Stimulated activated CD8-positive, alpha-beta memory T cell treated with anti-CD3 and anti-CD28 coated beads, Interleukin-4, amount 100 ng/mL, for 24 hours (primary cell): ENCODE measurements at places on chromosomes 6 and 20.

DNA sequence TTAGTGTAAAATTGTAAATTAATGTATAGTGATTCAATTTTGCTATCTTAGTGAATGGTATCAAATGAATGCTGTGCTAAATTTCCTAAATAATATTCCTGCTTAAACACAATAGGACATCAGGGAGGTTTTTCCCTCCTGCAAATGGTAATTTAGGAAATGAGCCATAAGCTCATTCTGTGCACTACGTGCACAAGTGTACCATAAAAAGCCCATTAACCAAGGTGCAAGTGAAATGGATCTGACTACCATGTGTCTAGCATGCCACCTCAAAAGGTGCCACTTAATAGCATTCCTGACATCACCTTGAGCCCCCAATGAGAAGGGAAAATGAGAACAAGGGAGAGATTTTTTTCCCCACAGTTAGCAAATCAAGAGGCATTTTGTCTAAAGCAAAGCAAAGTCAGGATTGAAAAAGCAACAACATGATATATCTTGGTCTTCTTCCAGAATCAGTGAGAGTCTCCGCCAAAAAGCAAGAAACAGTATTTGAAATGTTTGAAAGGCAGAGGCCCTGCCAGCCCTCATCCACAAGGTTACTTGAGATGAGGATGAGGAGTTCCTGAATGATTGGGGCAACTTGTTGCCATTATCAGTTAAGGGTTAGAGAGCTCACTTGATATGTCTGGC lies 334.2 kb upstream of the RSPO3 start:
- no peak for DNase-seq

GRCh38 chr6:41455818-41456217 lies 90.4 kb upstream of the FOXP4 start:
- DNase-seq = no peak

- no peak for DNase-seq
Measured at GRCh38 chr20:14450256-14450655, 112.8 kb upstream of the FLRT3 start.

- no peak for DNase-seq
Measured at GRCh38 chr20:39825950-39826349, 863.1 kb downstream of the MAFB start.

DNA sequence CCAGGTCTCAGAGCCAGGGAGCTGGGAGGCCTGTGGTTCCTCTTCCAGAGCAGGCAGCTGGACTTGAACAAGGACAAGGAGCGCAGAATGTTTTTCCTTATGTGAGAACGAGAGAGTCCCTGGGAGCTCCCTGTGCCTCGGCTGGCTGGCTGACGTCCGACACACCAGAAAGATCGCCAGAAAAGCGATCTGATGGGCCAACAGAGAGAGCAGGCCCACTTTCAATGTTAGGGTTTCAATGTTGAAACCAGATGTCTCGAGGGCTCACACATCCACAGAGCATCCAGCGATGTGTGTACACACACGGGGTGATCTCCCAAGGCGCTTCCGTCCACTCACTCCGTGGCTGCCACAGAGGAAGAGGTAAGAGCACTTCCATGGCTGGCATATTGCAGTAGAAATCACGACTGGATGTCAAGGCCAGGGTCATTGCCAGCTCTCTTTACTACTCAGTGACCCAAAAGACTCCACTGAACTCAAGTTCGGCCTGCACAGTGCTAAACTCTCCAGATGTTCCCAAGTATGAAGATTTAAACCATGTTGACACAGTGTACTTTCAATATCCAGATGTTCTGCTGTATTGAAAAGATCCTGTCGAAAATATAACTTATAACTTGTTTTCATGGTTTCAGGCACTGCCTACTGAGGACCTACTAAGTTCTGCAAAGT lies 70.8 kb upstream of the FOXC1 start:
- no peak for DNase-seq

GRCh38 chr20:63061771-63062100 lies 55.0 kb upstream of the BHLHE23 start:
- DNase-seq = no peak

DNA sequence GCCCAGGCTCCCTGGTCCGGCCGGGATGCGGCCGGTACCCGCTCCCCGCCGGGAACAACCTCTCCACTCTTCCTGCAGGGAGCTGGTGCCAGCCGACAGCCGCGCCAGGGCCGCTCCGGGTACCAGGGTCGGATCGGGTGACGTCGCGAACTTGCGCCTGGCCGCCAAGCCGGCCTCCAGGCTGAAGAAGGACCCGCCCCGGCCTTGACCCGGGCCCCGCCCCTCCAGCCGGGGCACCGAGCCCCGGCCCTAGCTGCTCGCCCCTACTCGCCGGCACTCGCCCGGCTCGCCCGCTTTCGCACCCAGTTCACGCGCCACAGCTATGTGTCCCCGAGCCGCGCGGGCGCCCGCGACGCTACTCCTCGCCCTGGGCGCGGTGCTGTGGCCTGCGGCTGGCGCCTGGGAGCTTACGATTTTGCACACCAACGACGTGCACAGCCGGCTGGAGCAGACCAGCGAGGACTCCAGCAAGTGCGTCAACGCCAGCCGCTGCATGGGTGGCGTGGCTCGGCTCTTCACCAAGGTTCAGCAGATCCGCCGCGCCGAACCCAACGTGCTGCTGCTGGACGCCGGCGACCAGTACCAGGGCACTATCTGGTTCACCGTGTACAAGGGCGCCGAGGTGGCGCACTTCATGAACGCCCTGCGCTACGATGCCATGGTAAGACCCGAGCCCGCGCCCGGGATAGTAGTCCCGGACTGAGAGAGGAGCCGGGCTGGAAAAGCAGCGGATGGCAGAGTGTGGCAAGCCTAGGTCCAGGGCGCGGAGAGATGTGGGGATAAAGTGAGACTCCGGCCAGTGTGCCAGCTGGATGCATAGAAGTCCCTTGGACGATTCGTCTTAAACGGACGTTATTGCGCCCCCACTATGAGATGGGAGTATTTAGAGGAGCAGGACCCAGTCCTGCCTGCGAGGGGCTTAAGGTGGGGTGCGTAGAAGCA lies at the start of gene NT5E:
NT5E (plus strand) TSS at position 266 of the 942 bp plus-strand sequence; CDS start at position 323, 57 bp downstream.
- DNase-seq = peak; percentile 33

GRCh38 chr20:11755071-11755841 lies 162.4 kb upstream of the BTBD3 start:
- no peak for DNase-seq

DNA sequence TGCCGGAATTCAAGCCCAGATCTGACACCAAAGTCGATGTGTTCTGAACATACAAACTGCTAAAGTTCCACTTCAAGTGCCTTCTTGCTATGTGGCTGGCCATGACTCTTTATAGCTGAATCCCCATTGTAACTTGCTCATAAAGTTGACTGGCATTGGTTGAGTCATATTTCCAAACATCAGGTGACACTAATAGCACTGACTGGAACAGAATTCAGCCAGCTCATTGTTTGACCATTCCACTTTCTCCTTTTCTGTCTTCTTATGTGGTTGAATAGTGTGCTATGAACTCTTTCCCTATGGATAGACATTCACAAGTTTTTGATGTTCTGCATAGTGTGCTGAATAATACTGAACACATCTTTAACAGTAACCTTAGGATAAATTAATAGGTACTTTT lies 266.2 kb upstream of the ZFP64 start:
- DNase-seq = no peak

GRCh38 chr6:101086473-101086872 lies 205.3 kb upstream of the ASCC3 start:
- DNase-seq = no peak
